ENCODE measurements at places on chromosomes 11 and 22. TPM values are rescaled to one million over a fixed set of nuclear protein-coding genes. Genes with fewer than 3 reads are reported as not detected.
A peak's percentile ranks its signal among the peaks of the same experiment; 100 is the strongest.

- DNase-seq, result no peak
These were observed 28.2 kb downstream of the GGT5 start for GRCh38 chr22:24216541-24217209.

DNA sequence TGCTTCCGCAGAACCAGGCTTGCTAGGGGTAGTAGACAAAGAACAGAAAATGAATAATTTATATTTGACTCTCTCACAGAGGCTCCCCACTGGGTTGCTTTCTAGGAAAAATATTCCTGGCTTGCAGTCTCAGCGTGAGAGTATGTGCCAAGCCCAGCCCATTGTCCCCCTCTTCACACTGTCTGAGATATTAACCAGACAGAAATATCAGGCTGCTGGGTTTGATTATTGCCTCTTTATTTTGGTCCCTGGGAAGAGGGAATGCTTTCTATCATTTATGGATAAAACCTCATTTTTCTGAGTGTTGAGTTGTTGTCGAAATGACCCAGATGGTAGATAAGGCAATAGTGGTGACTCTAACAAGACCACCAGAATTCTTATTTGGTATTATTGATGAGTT, 367.9 kb downstream of the METTL15 start:
- DNase-seq, result peak; percentile 93

DNA sequence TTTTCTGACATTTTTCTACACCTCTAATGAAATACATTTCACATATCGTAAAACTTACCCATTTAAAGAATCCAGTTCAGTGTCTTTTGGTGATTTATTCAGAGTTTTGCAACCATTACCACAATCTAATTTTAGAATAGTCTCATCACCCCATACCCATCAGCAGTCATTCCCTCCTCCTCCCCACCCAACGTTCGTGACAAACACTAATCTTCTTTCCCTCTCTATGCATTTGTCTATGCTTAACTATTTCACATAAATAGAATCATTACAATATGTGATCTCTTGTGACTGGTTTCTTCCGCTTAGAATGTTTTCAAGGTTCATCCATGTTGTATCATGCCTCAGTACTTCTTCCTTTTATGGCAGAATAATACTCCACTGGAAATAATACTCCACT, 9.5 kb downstream of the TTC28 start:
- peak; percentile 25 for DNase-seq

DNA sequence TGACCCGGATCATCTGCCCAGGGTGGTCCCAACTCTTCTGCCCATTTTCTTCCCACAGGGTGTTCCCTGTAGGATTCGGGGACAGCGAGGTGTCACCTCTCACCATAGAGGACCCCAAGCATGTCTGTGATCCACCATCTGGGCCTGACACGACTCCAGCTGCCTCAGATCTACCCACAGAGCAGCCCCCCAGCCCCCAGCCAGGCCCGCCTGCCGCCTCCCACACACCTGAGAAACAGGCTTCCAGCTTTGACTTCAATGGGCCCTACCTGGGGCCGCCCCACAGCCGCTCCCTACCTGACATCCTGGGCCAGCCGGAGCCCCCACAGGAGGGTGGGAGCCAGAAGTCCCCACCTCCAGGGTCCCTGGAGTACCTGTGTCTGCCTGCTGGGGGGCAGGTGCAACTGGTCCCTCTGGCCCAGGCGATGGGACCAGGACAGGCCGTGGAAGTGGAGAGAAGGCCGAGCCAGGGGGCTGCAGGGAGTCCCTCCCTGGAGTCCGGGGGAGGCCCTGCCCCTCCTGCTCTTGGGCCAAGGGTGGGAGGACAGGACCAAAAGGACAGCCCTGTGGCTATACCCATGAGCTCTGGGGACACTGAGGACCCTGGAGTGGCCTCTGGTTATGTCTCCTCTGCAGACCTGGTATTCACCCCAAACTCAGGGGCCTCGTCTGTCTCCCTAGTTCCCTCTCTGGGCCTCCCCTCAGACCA, 24.0 kb downstream of the CSF2RB start:
- no peak for DNase-seq

DNA sequence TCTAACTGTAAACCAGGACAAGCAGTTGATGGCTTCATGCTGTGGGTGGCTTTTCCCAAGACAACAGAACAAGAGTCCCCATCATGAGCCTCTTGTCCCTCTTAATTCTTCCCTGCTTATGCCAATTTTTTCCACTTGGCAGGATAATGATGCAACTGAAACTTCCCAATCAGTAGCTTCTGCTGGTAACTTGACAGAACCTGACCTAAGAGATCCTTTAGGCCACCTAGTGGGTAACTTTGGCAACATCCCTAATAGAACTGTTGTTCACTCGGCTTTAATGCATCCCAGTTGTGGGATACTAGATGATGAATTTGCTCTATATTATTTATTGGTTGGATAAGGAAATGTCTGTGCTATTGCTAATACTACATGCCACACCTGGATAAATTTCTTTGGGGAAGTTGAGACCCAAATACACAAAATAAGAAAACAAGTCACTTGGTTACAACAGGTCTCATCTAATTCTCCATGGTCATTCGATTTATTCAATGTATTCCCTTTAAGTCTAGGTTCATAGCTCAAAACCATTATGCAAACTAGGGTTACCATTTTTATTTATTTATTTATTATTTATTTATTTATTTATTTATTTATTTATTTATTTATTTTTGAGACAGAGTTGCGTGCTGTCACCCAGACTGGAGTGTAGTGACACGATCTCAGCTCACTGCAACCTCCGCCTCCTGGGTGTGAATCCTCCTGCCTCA, 41.4 kb upstream of the NFAM1 start:
- peak; percentile 80 for DNase-seq

DNA sequence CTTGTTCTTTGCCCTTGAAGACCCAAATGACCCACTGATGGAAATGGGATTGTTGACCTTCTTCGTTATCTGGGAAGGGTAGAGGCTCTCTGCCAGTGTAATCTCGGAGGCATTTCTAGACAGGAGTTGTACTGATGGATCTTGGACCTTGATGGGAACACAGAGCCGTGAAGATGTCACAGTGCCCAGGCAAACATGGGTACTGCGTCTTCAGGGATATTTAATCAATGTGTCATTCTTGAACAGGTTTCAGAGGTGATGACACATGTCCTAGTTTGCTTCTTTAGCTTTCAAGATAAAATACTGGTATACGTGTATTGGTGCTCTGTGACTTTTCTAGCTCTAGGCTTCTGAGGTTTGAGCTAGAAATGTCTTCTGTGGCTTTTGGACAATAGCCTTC, 6.2 kb downstream of the LDLRAD3 start:
- no peak for DNase-seq

DNA sequence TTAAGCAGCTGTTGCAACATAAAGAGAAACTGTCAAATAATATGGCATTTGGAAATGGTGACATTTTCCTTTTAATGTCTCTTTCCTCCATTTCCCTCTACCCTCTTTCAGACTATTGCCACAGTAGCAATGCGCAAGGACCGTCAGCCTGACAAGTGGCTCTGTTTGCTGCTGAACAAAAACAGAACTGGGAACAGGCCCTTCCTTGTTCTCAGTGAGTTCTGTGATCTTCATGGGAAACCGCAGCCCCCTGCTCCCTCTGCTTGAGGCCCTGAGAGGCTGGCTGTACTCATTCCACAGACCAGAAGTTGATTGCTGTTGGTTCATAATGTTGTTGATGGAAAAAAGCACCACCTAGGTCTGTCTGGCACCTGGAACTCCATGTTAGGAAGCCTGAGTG, 559.7 kb downstream of the OPCML start:
- DNase-seq, result no peak

DNA sequence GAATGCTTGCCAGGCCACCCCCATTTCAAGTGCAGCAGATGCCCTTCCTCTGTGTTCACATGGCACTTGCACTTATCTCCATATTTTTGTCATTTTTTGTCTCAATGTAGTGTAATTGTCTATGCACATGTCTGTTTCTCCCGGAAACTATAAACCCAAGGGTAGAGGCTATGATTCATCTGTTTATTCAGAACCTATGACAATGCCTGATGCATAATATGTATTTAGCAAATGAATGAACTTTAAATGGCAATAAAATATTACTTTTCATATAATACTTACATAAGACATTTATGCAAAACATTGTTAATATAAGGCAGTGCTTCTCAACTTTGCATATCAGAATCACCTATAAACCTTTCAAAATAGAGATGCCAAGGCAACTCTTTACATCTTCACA, 6.7 kb downstream of the PAK1 start:
- DNase-seq, result peak; percentile 25

Gene SCARF2
- 1.7 TPM for total RNA-seq

DNA sequence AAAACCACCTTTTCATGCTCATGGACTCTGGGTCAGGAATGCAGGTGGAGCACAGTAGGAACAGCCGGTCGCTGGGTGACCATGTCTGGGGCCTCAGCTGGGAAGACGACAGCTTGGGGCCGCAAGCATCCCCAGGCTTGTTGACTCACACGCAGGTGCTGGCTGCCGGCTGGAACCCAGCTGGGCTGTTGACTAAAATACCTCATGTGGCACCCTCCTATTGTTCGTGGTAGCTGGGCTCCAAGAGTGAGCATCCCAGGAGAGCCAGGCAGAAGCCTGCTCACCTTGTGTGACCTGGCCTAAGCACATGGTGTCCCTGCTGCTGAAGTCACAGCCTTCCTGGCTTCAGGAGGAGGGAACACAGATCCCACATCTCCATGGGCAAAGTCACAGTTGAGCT, 9.4 kb downstream of the DPP3 start:
- DNase-seq, result no peak

DNA sequence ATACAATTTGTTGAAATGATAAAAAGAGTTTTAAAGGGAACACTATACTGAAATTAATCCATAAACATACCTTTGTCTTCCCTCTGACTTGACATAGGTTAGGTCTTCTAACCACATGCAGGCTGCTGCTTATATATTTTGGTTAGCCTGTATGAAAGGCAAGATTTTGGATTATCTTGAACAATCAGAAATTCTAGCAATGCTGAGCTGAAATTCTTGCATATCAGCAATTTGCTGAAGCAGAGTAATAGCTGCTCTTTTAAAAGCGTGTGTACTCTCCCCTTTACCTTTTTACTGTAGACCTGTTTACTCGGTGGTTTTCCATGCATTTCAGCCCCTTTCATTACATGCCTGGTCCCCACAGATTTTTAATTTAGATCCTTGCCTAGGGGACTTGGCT, 34.0 kb downstream of the CWC15 start:
- DNase-seq, result no peak

DNA sequence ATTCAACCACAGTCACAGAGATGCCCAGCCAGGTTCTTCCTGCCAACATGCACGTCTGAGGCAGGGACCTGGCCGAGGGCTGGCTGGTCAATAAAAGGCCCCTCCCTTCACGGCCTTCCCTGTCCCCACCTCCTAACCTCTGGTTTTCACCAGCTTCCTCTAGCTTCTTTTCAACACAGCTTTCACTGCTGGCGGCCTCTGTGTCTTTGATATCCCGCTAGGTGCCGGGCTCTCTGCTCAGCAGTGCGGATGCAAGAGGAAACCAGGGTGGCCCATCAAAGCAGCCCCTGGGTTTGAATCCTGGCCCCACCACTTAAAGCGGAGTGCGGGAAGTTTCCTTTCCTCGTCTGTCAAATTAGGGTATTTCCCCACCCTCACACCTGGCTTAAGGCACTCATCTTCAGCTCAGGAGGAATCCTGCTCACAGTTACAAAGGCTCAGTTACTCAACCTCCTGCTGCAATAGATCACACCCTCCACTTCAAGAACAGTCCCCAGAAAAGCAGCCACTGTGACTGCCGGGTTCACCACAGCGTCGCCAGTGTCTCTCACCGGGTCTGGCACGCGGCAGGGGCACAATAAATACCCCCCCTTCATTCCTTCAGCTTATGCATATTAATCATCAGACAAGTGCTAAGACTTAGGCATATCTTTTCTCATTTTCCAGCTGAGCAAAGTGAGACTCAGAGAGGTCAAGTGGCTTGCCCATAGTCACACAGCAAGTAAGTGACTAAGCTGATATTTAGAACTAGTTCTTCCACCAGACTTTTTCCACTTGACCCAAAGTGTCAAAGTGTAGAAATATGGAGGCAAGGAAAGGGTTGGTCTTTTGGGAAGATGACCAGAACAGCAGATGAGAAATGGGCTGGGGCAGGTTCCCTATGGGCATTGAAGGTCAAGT, 45.7 kb downstream of the TXN2 start:
- no peak for DNase-seq

GRCh38 chr11:92295175-92296137, 70.8 kb downstream of the FAT3 start:
- DNase-seq, result no peak

DNA sequence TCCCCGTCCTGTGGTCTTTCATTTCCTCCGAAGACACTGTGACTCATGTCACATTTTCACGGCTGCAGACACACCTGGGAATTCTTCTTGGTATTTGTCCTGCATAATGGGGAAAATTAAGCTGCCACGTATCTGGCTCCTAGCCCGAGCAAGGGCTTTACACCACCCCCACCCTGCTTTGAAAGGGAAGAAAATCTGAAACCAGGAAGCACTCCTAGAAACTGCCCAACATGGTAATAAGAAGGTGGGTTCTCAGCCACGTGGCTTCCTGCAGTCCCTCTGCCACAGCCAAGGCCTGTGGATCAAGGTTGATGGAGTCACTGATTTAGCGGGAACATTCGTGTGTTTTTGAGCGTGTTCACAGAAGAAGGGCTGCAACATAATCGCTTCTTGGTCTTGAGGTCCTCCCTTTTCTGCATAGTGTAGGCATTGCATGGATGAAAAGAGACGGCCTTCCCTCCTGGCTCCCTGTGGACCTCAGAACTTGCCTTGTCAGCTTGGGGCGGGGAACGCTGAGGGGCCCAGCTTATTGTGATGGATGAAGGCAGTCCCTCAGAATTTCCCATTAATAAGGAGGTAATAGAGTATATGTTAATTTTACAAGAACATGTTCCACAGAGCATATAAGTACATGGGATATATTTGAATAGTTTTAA, 292.0 kb downstream of the NTM start:
- no peak for DNase-seq

- DNase-seq, result no peak
These were observed 26.6 kb downstream of the SHANK3 start for GRCh38 chr22:50699001-50699755.

GRCh38 chr11:1229471-1230120, 6.7 kb downstream of the MUC5B start:
- DNase-seq, result no peak

Gene OR56A1
- total RNA-seq, result not detected

DNA sequence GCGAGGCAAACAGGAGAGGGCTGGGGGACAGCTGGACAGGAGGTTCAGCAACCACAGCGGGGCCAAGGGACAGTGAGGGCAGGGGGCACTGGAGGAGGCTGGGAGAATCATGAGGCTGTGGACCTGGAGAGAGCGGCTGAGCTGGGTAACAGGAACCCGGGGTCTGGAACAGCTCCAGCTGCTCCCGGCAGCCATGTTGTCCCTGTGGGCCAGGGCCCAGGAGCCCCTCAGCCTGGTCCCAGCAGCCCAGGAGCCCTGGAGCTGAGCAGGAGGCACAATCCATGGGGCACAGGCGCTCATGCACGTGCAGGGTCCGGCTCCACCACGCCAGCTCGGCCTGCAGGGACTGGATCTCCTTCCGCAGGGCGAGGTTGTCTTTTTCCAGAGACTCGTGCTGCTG, 7.4 kb downstream of the BATF2 start:
- no peak for DNase-seq
